Mesothelial cell of epicardium (in vitro differentiated cells): ENCODE measurements at places on chromosomes 12 and 14. TPM values are rescaled to one million over a fixed set of nuclear protein-coding genes. Genes with fewer than 3 reads are reported as not detected.

- no peak for DNase-seq
- no peak overlapping the region for H3K27ac ChIP-seq
- H3K4me3 ChIP-seq, result no peak overlapping the region
- H3K27me3 ChIP-seq, result no peaks in the 10 kb centered on the region
Observed at GRCh38 chr12:28114488-28114887, 75.8 kb upstream of the CCDC91 start.

GRCh38 chr14:94961386-94962165 lies 191.7 kb upstream of the GSC start:
- peaks cover 9% of the 10 kb centered on the region for H3K4me1 ChIP-seq
- DNase-seq, result no peak
- H3K27me3 ChIP-seq, result peaks cover 24% of the 10 kb centered on the region

- H3K27me3 ChIP-seq, result no peaks in the 10 kb centered on the region
- no peak overlapping the region for H3K4me3 ChIP-seq
- H3K27ac ChIP-seq, result no peak overlapping the region
- peaks cover 41% of the 10 kb centered on the region for H3K36me3 ChIP-seq
- DNase-seq, result no peak
- no peaks in the 10 kb centered on the region for H3K4me1 ChIP-seq
Observed at GRCh38 chr12:56242986-56243385, 13.1 kb downstream of the SLC39A5 start.

The DIO2 gene
- 0.38 to 0.58 TPM (median 0.56 TPM) in 3 replicates for total RNA-seq

The ASIC1 gene
- total RNA-seq, result 6.1 to 7.2 TPM (median 6.6 TPM) in 3 replicates

The WASHC4 gene
- total RNA-seq, result 46.2 to 50.9 TPM (median 46.4 TPM) in 3 replicates
